Activated T-helper 1 cell treated with anti-CD3 and anti-CD28 coated beads, Interleukin-12 subunit alpha, Interleukin-12 subunit beta, Interleukin-2, Interleukin-4 antibody, amounts not matched to agents 30 ng/mL and 10 ng/mL and 1 ng/mL, durations not matched to agents 14 hours and 24 hours and 36 hours (primary cell): ENCODE measurements at places on chromosomes 4 and X.

DNA sequence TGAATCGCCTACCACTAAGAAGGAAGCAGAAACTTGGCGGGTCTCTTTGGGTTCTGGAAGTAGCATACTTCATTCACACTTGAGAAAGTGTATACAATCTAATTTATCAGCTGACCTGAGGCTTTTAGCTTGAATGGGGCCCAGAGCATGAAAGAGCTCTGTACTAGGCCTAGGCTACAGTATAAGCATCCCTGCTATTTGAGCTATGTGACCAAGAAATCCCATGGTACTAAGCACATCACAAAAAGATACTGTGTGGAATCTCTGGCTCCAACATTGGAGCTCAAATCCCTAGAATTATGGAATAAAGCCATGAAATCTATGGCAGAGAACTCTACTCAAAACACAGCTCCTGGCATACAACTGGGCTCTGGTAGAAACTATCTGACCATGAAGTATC is 43.9 kb upstream of the CCDC149 start:
- H3K36me3 ChIP-seq, result no peaks in the 10 kb centered on the region
- H3K27me3 ChIP-seq, result no peaks in the 10 kb centered on the region
- no peak for DNase-seq
- H3K4me3 ChIP-seq, result no peak overlapping the region

DNA sequence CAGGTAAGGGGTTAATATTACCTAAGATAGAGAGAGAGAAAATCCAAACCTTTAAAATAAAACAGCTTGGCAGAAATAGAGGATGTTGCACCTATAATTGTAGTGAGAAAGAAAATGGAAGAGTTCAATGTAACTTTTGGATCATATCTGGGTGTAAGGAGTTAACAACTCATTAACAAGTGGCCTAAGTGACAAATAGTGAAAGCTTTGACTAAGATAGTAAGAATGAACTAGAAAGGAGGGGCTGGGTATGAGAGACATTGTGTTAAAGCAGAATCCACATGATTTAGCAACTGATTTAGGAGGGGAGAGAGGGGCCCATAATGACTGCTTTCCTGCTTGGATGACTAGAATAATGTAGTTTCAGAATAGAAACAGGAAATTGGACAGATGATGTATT is 761.0 kb downstream of the IL1RAPL1 start:
- H3K27me3 ChIP-seq, result no peaks in the 10 kb centered on the region
- no peak overlapping the region for H3K4me3 ChIP-seq
- DNase-seq, result no peak
- H3K27ac ChIP-seq, result no peak overlapping the region

GRCh38 chr4:20666012-20666860 is 34.0 kb upstream of the PACRGL start:
- H3K27ac ChIP-seq, result no peak overlapping the region
- H3K4me1 ChIP-seq, result peaks cover 12% of the 10 kb centered on the region
- no peak for DNase-seq
- H3K36me3 ChIP-seq, result no peaks in the 10 kb centered on the region
- H3K27me3 ChIP-seq, result peaks cover 7% of the 10 kb centered on the region
- H3K4me3 ChIP-seq, result no peak overlapping the region

DNA sequence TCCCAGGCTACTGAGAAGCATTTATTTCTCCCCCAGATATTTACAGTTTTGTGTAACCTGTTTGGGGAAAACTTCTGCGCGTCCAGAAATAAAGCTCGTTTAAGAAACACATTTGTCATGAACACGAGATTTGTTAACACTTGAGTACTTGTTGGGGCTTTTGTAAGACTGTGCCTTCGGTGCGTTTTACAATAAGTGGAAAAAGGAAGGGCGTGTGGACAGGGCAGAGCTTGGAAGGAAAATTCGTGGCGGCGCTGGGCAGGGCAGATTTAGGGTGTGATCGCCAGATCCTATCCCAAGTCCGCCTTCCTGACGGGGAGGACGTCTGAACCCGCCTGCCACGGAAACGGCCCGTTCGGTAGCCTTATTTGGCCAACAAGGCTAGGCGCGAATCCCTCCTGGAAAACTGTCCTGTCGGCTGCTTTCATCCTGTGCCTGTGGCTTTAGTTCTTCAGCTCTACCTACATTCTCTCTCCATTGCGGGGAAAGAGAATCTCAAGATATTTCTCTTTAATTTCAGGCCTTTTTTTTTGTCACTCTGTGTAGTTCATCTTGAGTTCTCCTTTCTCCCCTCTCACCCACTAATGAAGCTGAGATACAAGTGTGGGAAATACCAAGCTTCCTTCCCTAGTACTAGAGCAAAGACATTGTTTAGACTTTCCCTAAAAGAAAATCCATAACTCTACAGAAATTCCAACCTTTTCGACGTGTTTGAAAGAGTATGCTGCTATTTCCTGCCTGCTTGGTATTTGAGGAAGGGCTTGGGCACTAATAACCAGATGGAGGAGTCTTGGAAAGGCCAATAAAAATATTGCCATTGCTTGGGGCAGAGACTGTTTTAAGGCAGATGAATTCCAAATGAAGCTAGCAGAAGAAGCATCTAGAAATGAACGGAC is 982 bp downstream of the PDLIM5 start:
- no peak for DNase-seq
- H3K4me3 ChIP-seq, result peak overlapping the region; percentile 85
- peaks cover 31% of the 10 kb centered on the region for H3K27me3 ChIP-seq
- peaks cover 25% of the 10 kb centered on the region for H3K4me1 ChIP-seq
- H3K27ac ChIP-seq, result peak overlapping the region; percentile 8

DNA sequence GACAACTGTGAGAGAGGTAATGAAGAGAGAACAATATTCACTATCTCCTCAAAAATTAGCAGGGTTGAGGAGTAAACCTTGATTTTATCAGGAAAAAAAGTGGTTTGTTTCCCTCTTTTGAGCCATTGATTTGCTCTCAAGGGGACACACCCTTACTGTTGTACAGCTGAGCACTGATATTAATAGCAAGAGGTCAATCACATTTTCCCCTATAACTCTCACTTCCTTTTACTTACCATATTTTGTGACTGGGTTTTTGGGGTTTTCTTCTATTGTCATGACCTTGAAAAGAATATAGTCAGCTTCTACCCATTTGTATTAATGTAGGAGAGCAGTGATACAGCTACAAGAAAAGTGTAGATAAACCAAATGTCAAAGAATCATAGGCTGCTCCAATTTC is 70.2 kb upstream of the LONRF3 start:
- H3K27ac ChIP-seq, result no peak overlapping the region
- no peak for DNase-seq
- H3K27me3 ChIP-seq, result peaks cover 9% of the 10 kb centered on the region

GRCh38 chr4:41744572-41745291 is 3.8 kb downstream of the PHOX2B start:
- DNase-seq, result no peak
- H3K27ac ChIP-seq, result no peak overlapping the region
- no peaks in the 10 kb centered on the region for H3K36me3 ChIP-seq

DNA sequence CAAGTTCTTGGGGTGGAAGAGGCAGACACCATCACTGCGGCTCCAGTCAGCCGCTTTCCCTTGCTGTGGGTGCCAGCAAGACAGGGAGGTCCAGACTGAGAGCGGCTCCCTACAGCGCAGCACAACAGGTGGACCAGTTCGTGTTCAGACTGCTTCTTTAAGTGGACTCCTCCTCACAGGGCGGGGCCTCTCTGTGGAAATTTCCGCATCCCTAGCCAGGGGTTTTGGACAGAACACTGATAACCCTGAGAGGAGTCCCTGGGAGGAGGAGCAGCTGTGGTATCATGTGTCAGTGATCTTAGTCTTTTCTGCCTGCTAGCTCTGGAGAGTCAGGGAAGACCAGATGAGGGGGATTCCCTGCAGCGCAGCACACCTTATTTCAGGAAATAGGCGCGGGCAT is 48.5 kb downstream of the MAGEC2 start:
- no peak overlapping the region for H3K4me3 ChIP-seq
- no peaks in the 10 kb centered on the region for H3K36me3 ChIP-seq
- H3K4me1 ChIP-seq, result no peaks in the 10 kb centered on the region

- H3K36me3 ChIP-seq, result no peaks in the 10 kb centered on the region
- H3K27me3 ChIP-seq, result no peaks in the 10 kb centered on the region
- H3K4me3 ChIP-seq, result peak overlapping the region; percentile 15
- peak overlapping the region; percentile 18 for H3K27ac ChIP-seq
- peaks cover 17% of the 10 kb centered on the region for H3K4me1 ChIP-seq
Measured at GRCh38 chr4:153204728-153205648, 745 bp downstream of the TRIM2 start.

DNA sequence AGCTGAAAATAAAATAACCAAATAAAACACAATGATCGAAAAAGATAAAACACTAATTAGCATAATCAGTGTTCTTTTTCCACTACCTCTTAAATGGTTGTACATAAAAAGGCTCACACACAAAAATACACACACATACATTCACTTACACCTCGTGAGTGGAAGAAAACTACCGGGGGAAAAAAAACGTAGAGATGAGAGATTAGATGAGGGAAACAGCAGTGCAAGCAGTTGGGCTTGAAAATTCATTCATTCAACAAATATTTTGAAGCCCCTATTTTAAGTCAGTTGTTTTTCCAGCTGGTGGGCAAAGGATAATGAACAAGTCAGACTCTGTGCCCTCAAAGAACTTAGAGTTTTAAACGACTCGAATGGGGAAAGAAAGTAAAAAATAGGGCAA is 1.0 kb downstream of the TBCK start:
- no peak for DNase-seq
- H3K4me3 ChIP-seq, result no peak overlapping the region
- no peaks in the 10 kb centered on the region for H3K27me3 ChIP-seq
- H3K36me3 ChIP-seq, result peaks cover 6% of the 10 kb centered on the region

DNA sequence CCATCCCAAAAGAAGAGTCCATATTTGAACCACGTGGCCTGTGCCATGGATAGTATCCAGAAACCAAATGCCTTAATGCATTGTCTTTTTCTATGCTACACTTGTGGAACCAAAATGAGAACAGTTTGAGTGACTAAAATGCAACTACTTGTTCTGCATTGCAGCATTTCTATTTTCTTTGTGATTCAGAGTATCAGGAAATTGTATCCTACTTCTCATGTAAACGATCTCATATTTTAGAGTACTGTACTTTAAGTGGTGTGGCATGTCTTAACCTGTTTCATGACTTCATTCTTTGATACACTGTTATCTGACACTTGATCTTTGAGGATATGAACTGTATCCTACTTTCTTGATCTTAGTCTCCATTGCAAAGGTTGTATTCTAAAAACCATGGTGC is 167.2 kb upstream of the WDR1 start:
- no peaks in the 10 kb centered on the region for H3K4me1 ChIP-seq
- H3K4me3 ChIP-seq, result no peak overlapping the region
- no peak overlapping the region for H3K27ac ChIP-seq

DNA sequence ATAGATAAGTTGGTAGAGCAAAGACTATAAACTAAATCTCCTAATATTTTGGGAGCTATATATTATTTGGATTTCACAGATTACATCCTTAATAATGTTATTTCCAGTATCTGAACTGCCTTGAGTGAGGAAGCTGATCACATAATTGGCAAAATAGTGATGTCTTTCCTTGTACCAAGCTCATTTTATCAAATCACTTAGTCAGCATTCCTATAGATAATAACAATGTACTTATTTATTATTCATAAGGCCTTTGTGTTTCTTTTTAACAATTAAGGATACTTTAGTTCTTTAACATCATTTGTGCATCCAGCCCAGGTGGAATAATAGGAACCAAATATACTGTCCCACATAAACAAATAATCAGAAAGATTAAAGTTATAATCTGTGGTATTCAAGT is 1093.6 kb downstream of the PCDH18 start:
- no peak for DNase-seq
- no peak overlapping the region for H3K4me3 ChIP-seq
- no peaks in the 10 kb centered on the region for H3K4me1 ChIP-seq
- H3K27me3 ChIP-seq, result no peaks in the 10 kb centered on the region
- no peak overlapping the region for H3K27ac ChIP-seq
- H3K36me3 ChIP-seq, result no peaks in the 10 kb centered on the region

- H3K27me3 ChIP-seq, result peaks cover 7% of the 10 kb centered on the region
- no peak overlapping the region for H3K27ac ChIP-seq
- no peak for DNase-seq
- peaks cover 5% of the 10 kb centered on the region for H3K4me1 ChIP-seq
- no peak overlapping the region for H3K4me3 ChIP-seq
- H3K36me3 ChIP-seq, result no peaks in the 10 kb centered on the region
Measured at GRCh38 chr4:113300471-113300928, 251.0 kb downstream of the ANK2 start.

DNA sequence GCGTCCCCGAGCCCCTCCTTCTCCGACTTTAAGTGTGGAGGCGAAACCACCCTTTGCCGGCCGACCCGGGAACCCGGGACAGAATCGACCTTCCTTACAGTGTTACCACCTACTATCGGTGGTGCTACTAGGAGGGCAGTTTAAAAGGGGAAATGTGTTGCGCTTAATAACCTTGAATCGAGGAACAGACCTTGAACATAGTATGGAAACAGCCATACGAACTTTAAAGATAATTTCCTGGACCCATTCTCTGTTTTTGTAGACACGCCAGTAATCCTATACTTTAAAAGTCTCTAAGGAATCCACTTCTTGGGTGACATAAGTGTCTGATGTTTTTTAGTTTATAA is 1.5 kb downstream of the ING2 start:
- no peak for DNase-seq
- peaks cover 13% of the 10 kb centered on the region for H3K36me3 ChIP-seq
- peak overlapping the region; percentile 94 for H3K4me3 ChIP-seq
- peaks cover 23% of the 10 kb centered on the region for H3K4me1 ChIP-seq
- H3K27ac ChIP-seq, result peak overlapping the region; percentile 97
- H3K27me3 ChIP-seq, result no peaks in the 10 kb centered on the region

GRCh38 chrX:10014462-10015354 is 47.5 kb downstream of the CLDN34 start:
- DNase-seq, result peak; percentile 72
- peaks cover 55% of the 10 kb centered on the region for H3K4me1 ChIP-seq
- H3K27ac ChIP-seq, result peak overlapping the region; percentile 70
- H3K4me3 ChIP-seq, result peak overlapping the region; percentile 54
- H3K36me3 ChIP-seq, result peaks cover 8% of the 10 kb centered on the region

DNA sequence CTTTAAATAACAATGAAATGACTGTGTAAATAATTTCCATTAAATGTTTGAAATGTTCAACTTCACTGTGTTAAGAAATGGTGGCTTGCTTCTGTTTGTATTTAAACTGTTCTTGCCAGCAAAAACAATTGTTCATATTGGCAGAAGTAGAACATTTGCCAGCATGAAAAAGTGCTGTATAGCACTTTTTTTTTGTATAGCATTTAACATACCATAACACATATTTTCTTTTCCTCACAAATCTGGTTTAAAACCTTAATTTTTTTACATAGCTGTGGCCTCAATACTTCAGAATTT is 94.1 kb downstream of the COX18 start:
- no peak overlapping the region for H3K27ac ChIP-seq
- no peaks in the 10 kb centered on the region for H3K36me3 ChIP-seq
- no peaks in the 10 kb centered on the region for H3K4me1 ChIP-seq
- no peak overlapping the region for H3K4me3 ChIP-seq

DNA sequence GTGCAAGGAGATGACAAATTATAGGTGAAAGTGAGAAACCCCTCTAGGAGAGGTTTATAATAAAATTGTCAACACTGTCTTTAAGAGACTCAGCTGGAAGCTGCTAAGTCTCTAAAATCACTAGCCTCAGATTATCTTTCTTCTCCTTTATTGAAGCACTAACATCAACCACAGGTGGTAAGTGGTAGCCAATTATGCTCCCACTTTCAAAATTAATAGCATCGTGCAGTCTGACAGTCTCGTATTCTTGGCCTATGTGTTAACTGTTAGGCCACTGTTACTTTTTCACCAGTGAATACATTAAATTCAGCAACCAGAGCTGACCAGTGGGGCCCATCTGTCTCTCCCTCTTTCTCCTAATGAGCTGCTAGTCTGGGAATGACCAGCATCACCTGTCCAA is 674.1 kb downstream of the RAPGEF2 start:
- no peak for DNase-seq
- no peak overlapping the region for H3K27ac ChIP-seq
- H3K4me1 ChIP-seq, result no peaks in the 10 kb centered on the region
- no peaks in the 10 kb centered on the region for H3K27me3 ChIP-seq
- no peak overlapping the region for H3K4me3 ChIP-seq
